NCI-H1930 (cell line): ENCODE measurements at places on chromosomes 7 and 10.

DNA sequence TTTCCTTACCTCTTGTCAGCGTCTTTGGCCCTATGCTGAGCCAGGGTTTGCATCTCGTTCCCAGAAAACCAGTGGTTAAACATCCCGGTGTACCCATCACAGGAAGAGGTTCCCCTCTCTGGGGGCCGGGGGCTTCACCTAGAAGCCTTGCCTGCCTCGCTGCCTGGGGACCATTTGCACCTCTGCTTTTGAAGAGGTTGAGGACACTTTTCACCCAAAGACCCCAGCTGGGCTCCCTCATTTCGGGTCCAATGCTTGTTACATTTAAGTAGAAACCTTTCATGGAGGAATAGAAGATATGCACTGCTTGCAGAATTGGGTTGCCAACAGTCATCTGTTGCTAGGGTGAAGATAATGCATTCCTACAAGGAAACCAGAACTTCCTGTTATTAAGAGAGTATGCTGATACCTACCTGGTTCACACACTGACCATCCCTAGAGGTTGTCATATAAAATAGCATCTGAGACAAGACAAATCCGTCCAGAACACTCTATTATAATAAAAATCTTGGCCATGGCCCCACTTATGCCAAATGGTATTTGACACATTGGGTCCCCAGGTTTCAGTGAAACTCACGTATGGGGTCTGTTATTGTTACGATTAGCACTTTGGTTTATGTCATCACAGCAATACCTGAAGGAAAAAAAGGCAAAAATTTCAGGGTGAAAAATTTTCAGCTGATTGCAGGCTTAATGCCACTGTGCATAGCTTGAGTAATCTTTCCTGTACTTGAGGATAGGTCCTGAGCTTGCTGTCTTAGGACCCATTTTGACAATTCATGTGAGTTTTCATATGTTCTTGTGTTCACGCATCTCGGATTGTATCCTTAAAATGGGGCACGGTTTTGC, 917 bp downstream of the ZNF365 start:
- DNase-seq = no peak

DNA sequence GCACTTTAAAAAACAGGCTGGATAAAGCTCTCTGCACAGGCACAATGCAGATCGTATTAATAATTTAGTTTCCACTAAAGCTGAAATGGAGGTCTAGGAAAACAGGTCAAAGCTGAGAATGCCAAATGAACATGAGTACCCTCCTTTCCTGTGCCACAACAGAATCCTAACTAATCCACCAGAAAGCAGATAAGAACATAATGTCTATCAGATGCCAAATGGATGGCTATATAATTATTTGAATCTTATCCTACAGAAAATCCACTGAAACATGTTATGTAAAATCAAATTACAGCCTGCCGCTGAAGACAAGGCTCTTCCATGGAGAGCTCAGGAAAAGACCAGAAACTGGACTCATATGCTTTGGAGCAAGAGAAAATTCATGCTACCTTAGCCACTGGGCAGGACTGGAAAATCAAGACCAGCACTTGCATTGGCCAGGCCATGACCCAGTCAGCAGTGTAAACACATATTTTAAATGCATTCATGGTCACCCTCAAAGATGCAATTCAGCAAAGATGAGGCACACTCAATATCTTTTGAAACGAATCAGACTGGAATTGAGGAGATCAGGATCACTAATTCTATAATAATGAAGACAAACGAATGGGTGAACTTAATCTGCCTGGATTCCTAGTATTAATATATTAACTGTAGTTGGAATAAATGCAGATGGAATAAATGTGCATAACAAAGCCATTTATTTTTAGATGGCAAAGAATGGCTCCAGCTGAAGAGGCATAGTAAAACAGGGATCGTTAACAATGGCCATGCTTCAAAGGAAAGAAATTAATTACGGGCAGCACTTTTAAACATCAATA, 13.2 kb downstream of the ANK3 start:
- no peak for DNase-seq

GRCh38 chr10:93701866-93702209, 554 bp downstream of the FRA10AC1 start:
- no peak for DNase-seq

- DNase-seq = no peak
Measured at GRCh38 chr7:2175091-2175490, 57.7 kb downstream of the MAD1L1 start.

DNA sequence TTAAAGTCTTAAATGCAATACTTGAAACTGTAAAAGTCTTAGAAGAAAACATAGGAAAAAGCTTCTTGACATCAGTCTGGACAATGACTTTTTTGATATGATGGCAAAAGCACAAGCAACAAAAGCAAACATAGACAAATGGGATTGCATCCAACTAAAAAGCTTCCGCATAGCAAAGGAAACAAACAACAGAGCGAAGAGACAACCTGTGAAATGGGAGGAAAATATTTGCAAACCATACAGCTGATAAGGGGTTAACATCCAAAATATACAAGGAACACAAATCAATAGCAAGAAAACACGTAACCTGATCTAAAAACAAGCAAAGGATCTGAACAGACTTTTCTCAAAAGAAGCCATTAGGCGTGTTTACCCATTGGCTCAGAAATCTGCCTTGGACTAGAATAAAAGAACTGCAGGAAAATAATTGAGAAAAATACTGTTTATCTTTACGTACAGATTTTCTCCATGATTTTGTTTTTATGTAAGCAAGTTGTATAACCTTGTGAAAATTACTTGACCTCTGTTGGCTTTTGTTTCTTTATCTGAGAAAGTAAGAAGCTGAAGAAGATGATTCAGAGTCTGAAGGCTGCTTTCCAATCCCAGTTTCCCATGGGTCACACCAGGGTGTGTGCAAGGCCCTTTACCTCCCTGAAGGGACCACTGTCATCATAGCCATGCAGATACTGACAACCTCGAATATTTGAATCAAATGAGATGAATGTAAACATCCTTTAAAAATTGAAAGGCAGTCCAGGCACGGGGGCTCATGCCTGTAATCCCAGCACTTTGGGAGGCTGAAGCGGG, 99.1 kb upstream of the LANCL2 start:
- DNase-seq = no peak

GRCh38 chr10:89310056-89310893, 8.4 kb downstream of the IFIT2 start:
- DNase-seq = no peak

- DNase-seq = no peak
Measured at GRCh38 chr7:100257017-100257416, 37.3 kb downstream of the PVRIG start.

DNA sequence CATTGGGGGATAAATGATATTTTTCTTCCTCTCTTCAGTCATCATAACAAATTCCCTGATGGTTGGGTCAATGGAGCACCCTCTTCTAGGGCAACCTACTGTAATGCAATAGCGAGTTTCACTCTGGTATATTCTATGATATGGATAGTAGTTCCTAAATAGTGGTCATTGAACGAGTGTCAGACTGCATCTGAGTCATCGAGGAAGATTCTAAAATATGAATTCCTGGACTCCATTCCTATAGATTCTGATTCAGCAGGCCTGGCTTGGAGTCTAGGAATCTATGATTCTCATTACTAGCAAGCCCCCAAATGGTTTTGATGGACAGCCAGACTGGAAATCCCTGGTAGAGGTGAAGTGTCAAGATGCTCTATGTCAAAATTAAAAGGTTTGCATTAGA, 254.5 kb downstream of the BUB3 start:
- no peak for DNase-seq
